SK-MEL-5 (cell line): ENCODE measurements at places on chromosomes 5 and 9. TPM values are rescaled to one million over a fixed set of nuclear protein-coding genes. Genes with fewer than 3 reads are reported as not detected.

GRCh38 chr9:107667231-107668070, 177.9 kb upstream of the KLF4 start:
- no peak for DNase-seq

DNA sequence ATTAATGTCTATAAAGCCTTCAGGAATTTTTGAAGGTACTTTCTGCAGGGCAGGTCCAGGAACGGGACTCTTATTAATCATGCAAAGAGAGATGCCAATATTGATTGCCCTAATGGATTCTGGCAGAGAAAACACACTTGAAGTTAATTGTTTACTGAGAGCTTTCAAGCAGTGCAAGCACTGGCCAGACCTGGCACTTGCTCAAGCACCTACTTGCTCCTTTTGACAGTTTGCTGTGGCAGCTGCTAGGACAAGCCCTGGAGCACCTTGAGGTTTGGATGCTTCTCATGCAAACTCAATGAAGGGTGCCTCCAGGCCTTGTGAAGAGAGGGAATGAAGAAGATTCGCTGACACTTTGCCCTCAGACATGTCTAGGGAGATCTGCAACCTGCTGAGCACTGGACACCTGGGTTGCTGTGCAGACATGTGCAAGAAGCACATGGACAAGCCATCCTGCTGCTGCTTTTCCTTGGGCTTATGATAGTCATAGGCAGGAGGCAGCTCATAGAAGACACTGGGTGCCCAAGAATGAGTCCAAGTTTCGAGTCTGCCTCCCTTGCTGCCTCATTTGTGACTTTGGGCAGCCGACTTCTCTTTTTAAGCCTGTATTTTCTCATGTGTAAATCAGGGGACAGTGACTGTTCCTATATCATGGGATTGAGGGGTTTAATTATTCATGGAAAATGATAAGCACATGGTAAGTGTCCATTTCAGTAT, 88.8 kb upstream of the EQTN start:
- no peak for DNase-seq

DNA sequence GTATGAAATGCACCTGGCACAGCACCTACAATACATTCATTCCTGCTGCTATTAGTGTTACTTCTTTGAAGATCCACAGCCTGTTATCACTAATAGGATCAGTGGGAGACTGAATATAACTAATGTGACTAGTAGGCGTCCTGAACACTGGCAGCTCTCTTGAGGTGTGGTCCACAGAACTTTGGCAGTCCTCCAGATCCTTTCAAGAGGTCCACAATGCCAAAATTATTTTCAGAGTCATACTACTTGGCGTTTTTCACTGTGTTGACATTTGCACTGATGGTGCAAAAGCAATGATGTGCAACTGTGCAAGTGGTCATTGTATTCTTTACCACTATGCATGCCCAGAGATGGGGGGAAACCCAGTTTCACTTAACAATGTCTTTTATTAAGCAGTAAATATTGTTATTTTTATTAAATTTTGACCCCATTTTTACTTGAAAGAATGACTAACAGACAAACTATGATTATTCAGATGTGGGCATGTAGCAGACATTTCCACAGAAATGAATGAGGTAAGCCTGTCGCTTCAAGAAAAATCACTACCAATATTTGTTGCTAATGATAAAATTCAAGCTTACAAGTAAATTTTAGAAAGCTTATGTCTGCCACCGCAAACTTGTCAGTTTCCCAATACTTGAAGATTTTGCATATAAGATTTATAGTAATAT, 48.9 kb downstream of the ADRB2 start:
- no peak for DNase-seq

GRCh38 chr5:57442080-57442839, 40.4 kb downstream of the ACTBL2 start:
- peak; percentile 99 for DNase-seq

DNA sequence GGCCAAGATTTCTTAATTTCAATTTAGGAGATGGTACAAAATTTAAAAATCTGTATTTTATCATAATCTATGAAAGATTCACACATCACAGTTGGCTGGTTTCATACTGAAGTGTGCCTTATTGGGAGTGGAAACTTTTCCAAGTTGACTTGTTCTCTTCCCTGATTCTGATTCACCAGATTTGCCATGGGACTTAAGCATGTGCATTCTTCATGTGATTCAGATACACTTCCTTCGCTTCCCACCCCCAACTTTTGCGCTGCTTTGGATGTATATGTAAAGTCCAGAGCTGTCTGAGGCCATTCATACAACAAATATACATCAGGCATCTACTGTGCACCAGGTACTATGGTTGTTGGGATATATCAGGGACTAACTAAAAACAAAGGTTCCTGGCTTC, 34.4 kb downstream of the CPEB4 start:
- DNase-seq = peak; percentile 17

GRCh38 chr9:71245651-71246050, 124.2 kb upstream of the TRPM3 start:
- DNase-seq = no peak

DNA sequence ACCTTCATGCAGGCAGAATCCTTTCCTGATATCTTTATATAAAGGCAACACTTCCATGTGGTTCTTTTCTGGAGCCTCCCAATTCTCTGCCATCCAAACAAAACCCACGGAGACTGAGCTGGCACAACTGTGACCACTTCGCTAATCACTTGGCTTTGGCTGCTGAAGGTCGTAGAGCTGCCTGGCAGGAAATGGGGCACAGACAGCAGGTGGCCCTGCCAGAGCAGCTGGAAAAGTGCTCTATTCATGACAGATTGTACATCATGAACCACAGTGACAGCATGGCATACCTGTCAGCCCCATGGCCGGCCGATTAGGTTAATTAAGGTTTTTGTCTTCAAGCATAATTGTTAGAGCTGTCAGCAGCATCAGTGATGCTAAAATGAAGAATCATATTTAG, 141.9 kb upstream of the ANKRD55 start:
- DNase-seq = no peak

- peak; percentile 22 for DNase-seq
Measured at GRCh38 chr9:77575785-77576184, 72.3 kb downstream of the GNA14 start.

DNA sequence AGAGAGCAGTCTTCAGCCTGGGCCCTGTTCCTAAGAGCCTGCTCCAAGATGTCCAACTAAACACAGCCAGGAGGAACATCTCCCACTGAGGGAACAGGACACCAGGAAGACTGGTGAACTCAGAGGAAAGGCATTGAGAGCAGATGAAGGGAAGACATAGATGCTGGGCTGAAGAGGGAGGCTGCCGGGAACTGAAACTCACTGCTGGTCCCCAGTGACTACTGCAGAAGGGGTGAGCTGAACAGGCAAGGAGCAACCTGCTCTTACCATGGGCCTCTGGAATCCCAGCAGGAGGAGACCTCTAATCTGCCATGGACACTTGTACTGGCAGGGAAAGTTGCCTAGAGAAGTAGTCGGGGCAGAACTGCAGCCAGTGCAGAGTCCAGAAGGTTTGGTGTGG, 95.7 kb downstream of the TRPM3 start:
- DNase-seq = no peak

- DNase-seq = no peak
Measured at GRCh38 chr9:80157561-80157983, 585.8 kb downstream of the TLE4 start.

GRCh38 chr5:84437673-84438315, 53.1 kb upstream of the EDIL3 start:
- DNase-seq = no peak

DNA sequence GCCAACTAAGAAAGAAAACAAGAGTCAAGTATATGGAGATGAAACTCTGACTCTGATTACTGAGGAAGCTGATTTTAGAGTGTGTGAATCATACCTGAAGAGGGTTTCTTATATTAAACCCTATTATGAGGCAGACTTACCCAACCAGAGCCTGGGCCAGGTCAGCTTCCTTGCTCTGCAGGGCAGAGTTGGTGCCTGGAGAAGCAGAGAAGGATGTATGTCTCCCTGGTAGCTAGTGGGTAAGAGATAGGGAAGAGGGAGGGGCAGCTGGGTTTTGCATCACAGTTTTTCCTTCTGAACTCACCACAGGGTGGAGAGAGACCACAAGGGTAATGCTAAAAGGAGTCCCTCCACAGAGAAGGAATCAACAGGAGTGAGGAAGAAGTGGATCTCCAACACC, 104.1 kb downstream of the CMYA5 start:
- peak; percentile 16 for DNase-seq

GRCh38 chr5:67292201-67292940, 95.8 kb upstream of the CD180 start:
- no peak for DNase-seq

GRCh38 chr5:176387384-176387925, 943 bp downstream of the NOP16 start:
- DNase-seq = no peak

GRCh38 chr9:126398403-126399058, 71.9 kb downstream of the MVB12B start:
- peak; percentile 30 for DNase-seq

- no peak for DNase-seq
Measured at GRCh38 chr9:81076131-81076530, 613.2 kb downstream of the TLE1 start.

DNA sequence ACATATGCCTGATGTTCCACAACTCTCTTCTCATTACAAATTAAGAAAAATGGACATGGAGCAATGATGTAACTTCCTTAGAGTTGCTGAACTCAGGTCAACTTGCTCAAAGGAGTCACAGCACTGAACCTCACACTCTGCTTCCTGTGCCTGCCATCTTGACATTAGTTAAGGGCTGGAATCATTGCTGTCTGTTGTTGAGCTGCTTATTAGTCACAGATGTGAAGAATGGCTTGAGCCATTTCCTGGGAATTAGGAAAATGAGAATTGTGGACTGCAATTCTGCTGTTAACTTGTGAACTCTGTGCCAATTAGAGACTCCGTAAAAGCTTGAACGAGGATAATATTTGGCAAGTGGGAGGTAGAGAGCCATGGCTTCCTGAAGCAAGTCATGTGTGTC, 212.0 kb downstream of the ADAMTS12 start:
- DNase-seq = no peak

DNA sequence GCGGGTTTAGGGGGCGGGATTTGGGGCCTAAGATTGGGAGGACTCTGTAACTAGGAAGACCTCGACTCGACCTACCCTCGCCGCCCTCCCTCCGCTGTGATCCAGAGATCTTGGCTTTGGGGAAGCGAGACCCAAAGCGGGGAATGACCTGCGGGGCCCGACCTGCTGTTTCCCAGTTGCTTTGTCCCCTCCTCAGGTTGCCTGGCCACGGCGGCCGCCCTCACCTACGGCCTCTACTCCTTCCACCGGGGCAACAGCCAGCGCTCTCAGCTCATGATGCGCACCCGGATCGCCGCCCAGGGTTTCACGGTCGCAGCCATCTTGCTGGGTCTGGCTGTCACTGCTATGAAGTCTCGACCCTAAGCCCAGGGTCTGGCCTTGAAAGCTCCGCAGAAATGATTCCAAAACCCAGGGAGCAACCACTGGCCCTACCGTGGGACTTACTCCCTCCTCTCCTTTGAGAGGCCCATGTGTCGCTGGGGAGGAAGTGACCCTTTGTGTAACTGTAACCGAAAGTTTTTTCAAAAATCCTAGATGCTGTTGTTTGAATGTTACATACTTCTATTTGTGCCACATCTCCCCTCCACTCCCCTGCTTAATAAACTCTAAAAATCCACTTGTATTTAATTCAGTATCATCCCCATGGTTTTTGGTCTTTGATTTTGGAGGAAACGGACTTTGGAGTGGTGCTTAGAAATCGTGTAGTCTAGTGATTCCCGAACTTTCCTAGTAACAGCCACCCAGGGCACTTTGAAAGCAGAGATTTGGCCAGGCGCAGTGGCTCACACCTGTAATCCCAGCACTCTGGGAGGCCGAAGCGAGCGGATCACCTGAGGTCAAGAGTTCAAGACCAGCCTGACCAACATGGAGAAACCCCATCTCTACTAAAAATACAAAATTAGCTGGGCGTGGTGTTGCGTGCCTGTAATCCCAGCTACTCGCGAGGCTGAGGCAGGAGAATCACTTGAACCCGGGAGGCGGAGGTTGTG, 878 bp downstream of the HIGD2A start:
- DNase-seq = no peak

- no peak for DNase-seq
Measured at GRCh38 chr9:14183001-14183400, 130.9 kb downstream of the NFIB start.

GRCh38 chr9:98610711-98611110, 98.0 kb downstream of the GABBR2 start:
- peak; percentile 55 for DNase-seq

- no peak for DNase-seq
Measured at GRCh38 chr5:29134418-29134817, 2059.1 kb upstream of the CDH6 start.

- DNase-seq = peak; percentile 10
Measured at GRCh38 chr5:9924614-9925013, 294.5 kb upstream of the TAS2R1 start.

- no peak for DNase-seq
Measured at GRCh38 chr5:62900976-62901375, 322.4 kb downstream of the LRRC70 start.

DNA sequence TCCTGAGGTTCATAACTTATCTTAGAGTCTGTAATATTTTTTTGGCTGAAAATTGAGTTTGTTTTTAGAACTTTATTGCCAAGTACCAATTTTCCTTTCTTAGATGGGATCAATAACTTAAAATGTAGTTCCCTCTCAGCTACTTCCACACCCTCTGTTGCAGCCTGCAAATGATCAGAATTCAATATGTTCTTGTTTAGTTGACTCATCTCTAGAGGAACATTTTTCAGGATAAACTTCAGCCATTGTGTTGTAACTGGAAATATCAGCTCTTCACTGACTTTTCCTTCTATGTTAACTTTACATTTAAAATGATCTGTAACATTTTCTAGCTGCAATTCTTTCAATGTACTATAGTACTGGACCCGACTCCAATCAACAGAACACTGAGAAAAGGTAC, 115.7 kb downstream of the ESM1 start:
- no peak for DNase-seq

DNA sequence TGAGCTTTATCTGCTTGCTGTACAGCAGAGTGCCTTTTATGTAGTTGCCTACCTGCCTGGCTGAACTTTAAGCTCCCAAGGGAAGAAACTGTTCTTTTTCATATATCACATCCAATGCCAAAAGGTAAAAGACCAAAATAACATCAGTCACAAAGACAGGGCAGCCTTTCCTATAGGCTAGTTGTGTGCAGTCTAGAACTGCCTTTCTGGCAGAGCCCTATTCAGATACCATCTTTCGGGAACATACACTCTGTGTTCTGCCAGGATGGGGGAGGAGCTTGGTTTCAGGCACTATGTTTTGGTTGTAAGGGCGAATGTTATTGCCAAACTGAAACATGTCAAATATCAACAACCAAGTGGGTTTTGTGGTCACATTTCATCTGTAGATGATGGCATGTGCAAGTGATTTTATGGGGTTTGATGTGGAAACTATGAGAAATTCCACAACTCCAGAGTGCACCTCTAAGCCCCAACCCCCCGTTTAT, 314.5 kb downstream of the ADGRV1 start:
- no peak for DNase-seq

- DNase-seq = peak; percentile 84
Measured at GRCh38 chr5:139422307-139422893, 16.9 kb downstream of the DNAJC18 start.

Gene OR13C5
- total RNA-seq = not detected in 2 replicates

Gene SPINK4
- not detected in 2 replicates for total RNA-seq

Gene HK3
- total RNA-seq = not detected in 2 replicates

Gene MYO10
- total RNA-seq = 161 and 191 TPM in 2 replicates

Gene MLANA
- total RNA-seq = 3,042 and 3,120 TPM in 2 replicates

Gene PCDHGA6
- 1.8 and 2.4 TPM in 2 replicates for total RNA-seq

Gene CTXN3
- not detected in 2 replicates for total RNA-seq

Gene KCNT1
- total RNA-seq = not detected in 2 replicates

Gene AHRR
- 20.0 and 21.4 TPM in 2 replicates for total RNA-seq

Gene CPEB4
- 17.8 and 18.0 TPM in 2 replicates for total RNA-seq
